ENCODE measurements at places on chromosomes 6 and 20. TPM values are rescaled to one million over a fixed set of nuclear protein-coding genes. Genes with fewer than 3 reads are reported as not detected.

MBOAT1 gene
- total RNA-seq, result 11.4 TPM

EYA4 gene
- 1.00 TPM for total RNA-seq

SESN1 gene
- total RNA-seq, result 55.9 TPM

PFDN4 gene
- total RNA-seq, result 68.9 TPM

THBS2 gene
- 26.1 TPM for total RNA-seq

PTPRK gene
- 10.3 TPM for total RNA-seq

RBBP8NL gene
- total RNA-seq, result 6.2 TPM

CGA gene
- total RNA-seq, result not detected

- DNase-seq, result no peak
Observed at GRCh38 chr20:63968928-63969760, 586 bp downstream of the ZNF512B start.

GRCh38 chr20:61659246-61659993 is 406.3 kb downstream of the TAF4 start:
- DNase-seq, result no peak

DNA sequence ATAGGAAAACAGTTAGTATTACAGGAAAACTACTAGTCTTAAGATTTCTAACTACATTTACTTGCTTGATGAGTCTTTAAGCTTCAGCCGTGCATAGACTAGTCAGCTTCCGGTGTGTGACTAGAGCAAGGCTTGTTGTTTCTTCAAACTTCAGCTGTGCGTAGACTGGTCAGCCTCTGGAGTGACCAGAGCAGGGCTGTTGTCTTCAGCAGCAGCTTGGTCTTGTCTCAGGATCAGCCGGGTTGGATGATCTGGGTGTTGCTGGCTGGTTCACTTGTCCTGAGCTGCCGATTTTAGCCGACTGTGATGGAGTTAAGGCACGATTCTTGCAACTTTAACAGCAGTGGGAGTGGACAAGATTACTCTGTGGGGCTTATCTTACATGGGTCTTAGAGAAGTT is 44.7 kb downstream of the HLA-C start:
- no peak for DNase-seq

DNA sequence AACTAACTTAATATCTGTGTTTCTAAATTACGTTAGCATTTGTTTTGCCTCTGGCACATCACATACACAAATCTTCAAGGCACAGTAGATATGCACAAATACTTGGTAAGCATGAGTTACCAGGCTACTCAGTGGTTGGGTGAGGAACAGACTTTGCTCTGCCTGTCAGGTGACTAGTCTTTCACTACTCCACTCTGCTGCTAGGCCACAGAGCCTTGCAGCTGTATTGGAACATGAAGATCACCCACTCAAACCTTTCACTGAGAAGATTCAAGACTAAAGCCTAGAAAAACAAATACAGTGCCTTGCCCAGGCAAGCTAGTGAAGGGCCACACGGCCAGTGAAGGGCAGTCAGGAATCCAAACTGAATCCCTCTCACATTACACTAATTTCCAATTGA is 47.0 kb downstream of the DTNBP1 start:
- DNase-seq, result no peak

DNA sequence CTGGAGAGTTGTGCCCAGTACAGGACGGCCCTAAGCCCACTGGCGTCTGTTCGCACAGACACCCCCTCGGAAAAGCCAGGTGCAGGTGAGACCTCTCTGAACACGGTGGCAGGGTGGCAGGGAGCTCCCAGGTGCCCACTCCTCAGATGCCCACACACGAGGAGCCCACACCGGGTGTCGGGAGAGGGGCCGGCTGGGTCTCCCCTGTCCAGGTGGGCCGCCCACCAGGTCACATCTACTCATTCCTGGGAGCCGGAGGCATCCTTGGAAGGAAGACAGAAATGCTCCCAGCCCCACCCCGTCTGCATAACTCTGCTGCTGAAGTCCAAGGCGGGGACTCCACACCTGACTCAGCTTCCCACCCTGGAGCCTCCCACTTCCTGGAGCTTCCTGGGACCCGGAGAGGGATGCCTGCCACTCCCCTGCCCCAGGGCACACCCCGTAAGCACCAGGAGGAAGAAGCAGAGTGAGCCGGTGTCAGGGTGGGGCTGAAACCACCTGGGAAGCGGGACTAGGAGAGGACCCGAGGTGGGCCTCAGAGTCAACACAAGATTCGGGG is 2.5 kb downstream of the SRMS start:
- DNase-seq, result no peak

DNA sequence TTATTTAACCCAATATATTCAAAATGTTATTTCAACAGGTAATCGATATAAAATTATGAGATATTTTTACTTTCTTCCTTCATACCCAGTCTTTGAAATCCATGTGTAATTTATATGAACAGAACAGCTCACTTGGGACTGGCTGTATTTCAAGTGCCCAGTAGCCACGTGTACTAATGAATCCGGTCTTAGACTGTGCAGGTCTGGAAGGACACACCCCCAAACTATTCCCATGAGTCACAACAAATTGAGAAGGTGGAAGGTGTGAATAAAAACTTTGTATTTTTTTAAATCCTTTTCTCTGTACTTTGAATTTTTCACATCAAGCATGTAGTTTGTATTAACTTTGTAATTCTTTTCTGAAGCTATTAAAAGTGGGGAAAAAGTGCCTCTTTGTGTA is 2.8 kb downstream of the UNC5CL start:
- no peak for DNase-seq

DNA sequence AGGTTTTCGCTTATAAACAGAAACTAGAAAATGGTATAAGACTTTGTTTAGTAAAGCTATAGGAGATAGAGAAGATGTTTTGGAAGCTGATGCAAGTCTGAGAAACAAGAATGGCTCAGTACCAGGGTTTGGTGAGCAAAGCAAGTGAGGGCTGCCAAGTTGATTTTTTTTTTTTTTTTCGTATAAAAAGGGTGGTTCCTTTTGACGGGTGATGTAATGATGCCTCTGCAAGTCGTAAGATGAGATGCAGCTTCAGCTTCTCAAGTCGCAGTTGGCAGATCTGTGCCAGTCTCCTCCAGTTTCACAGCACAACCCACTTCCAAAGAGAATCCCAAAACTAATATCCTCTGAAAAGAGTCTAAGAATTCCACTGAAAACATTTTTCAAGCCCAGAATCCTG is 252.8 kb upstream of the CDH4 start:
- no peak for DNase-seq

DNA sequence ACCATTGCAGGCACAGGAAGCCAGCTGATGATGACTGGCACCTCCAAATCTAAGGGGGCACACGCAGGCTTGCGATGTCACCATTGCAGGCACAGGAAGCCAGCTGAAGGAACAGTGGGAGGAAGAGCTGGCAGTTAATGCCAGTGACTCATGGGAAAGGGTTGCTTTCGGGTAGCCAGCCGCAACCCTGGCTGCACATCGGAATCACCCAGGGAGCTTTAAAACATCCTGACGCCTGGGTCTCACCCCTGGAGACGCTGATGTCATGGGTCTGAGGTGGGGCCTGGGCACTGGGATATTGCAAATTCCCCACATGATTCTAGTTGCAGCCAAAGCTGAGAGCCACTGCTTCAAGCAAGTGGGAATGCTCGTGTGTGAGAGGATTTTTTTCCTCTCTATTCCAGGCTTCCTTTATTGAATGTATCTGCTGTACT is 16.1 kb upstream of the CCN6 start:
- DNase-seq, result no peak

DNA sequence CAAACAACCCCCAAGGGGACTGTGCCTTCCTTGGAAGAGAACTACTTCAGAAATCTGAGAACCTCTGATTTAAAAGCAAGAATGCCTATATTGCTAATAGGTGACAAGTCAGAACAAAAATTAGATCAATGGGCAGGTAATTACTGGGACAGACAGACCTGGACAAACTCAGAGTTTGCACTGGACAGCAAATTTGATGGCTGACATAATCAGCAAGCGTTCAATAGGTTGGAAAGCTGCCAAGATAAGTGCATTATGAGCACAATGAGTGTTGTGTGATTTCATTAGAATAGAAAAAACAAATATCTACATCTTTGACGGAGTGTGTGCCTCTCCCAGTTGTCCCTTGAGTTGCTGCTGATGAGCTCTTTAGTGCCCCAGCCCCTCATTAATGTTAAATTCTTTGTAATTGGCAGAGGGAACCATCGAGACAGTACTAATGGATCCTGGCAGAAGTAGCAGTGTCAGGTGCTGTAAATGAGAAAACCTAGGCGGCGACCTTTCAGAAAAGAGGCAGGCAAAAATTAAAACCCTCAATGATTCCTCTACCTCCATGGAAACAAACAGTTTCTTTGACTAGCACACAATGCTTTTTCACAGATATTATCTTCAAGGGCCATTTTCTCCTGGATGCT is 116.5 kb upstream of the COL21A1 start:
- DNase-seq, result no peak

GRCh38 chr6:105536961-105537360 is 134.1 kb upstream of the PREP start:
- DNase-seq, result no peak

- DNase-seq, result no peak
Observed at GRCh38 chr20:19079536-19080299, 132.7 kb upstream of the SLC24A3 start.
